Adrenal gland (tissue), 19 donors: ENCODE measurements at places on chromosomes 5 and 9. TPM values are rescaled to one million over a fixed set of nuclear protein-coding genes. Genes with fewer than 3 reads are reported as not detected.
A peak's percentile ranks its signal among the peaks of the same experiment; 100 is the strongest.

DNA sequence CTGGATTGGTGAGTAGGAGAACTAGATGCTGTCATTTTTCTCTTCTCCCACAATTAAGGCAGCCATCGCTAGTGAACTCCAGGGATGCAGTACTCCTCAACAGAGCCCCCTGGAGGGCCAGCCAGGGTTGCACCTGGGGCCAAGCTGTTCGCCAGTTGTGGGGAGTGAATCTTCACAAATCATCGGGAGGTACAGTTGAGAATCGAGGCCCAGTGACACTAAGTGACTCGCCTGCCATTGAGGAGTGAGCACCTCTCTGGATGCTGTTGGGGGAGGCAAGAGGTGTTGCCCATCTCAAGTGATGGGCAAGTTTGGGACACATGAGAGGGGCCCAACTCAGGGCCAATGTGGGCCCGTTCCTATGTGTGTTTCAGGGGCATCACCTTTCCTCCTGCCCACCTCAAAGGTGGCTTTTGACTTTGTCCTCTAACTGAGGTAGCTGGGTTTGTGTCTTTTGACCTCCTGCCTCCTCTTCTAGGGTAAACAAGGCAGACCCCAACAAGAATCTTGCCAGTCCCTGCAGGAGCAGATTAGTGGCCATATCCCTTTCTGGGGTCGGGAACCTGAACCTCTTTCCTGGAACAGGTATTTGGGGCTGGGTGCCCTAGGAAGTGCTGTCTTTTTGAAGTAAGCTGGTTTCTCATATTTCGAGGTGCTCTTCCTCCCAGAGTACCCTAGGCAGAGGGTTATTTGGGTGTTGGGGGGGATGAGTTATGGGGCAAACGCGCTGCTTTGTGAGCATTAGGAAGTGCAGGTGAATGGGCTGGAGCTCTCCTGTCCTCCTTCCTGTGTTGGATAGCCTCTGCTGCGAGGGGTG is 181.2 kb downstream of the MACROH2A1 start:
- H3K27ac ChIP-seq: no peak overlapping the region
- no peaks in the 10 kb centered on the region for H3K27me3 ChIP-seq
- H3K4me1 ChIP-seq: no peaks in the 10 kb centered on the region
- DNase-seq: no peak
- H3K36me3 ChIP-seq: no peaks in the 10 kb centered on the region
- H3K4me3 ChIP-seq: no peak overlapping the region

DNA sequence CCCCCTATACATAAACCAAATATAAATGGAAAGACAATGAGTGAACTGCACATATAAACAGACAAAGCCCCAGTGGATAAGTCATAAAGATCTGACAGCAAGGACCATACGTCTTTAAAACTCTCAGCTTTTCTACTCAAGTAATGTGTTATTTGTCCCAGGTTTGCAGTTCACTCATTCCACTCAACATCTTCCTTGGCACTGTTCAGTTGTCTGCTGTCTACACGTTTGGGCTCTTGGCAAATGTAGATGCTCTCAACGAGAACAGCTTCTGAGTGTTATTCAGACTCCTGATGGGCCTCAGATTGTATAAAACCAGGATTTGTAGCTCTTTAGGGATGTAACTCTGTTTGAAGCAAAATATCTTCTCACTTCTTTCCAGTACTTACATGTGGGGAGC is 198.2 kb upstream of the SEMA6A start:
- H3K36me3 ChIP-seq: no peaks in the 10 kb centered on the region
- DNase-seq: no peak
- H3K4me3 ChIP-seq: no peak overlapping the region
- no peaks in the 10 kb centered on the region for H3K4me1 ChIP-seq

DNA sequence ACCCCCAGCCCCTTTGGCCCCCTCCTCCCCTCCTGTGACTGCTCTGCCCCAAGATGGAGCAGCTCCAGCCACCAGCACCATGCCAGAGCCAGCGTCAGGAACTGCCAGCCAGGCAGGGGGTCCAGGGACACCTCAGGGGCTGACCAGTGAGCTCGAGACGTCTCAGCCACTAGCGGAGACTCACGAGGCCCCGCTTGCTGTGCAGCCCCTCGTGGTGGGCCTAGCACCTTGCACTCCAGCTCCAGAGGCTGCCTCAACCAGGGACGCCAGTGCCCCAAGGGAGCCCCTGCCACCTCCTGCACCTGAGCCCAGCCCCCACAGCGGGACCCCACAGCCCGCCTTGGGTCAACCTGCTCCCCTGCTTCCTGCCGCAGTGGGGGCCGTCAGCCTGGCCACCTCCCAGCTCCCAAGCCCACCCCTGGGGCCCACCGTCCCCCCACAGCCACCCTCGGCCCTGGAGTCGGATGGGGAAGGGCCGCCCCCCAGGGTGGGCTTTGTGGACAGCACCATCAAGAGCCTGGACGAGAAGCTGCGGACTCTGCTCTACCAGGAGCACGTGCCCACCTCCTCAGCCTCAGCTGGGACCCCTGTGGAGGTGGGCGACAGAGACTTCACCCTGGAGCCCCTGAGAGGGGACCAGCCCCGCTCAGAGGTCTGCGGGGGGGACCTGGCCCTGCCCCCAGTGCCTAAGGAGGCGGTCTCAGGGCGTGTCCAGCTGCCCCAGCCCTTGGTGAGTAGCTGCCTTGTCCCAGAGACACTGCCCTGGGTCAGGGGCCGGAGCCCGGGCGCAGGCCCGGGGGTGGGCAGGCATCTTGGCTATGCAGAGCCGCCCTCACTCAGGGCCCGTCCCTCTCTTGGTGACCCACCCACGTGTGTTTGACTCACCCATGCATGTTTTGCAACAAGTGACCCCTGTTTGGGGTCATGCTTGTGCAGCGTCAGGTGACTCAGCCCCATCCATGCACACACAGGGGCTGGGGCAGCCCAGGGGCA is 105.2 kb downstream of the WNK2 start:
- no peak overlapping the region for H3K4me3 ChIP-seq
- H3K27ac ChIP-seq: no peak overlapping the region
- no peaks in the 10 kb centered on the region for H3K36me3 ChIP-seq
- H3K27me3 ChIP-seq: no peaks in the 10 kb centered on the region
- DNase-seq: no peak

GRCh38 chr5:120599576-120599975 is 135.5 kb downstream of the PRR16 start:
- H3K27me3 ChIP-seq: no peaks in the 10 kb centered on the region
- no peak overlapping the region for H3K27ac ChIP-seq
- no peak for DNase-seq
- no peaks in the 10 kb centered on the region for H3K36me3 ChIP-seq

DNA sequence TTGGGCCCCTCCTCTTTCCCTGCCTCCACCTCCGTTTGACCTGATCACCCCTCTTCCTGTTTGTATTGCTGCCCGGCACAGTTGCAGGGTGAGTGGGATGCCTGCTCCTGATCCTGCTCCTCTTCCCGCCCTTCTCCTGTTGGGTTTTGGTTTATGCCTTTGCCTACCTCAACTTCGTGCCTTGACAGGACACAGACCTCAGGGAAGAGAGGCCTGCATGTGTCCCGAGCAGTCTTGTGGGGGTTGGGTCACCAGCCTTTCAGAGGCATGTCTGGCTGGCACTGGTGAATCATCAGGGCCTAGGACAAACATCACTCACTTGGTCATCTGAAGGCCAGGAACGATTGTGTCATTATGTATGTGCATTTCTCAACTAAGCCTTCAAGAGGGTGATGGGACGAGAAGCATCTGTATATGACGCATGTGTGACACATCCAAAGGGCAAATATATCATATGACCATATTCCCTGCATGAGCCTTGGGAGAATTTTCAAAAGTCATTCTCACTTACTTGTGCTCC is 56.9 kb downstream of the NPR3 start:
- no peaks in the 10 kb centered on the region for H3K27me3 ChIP-seq
- H3K4me1 ChIP-seq: peaks cover 18% of the 10 kb centered on the region
- DNase-seq: peak; percentile 97
- no peak overlapping the region for H3K4me3 ChIP-seq
- H3K27ac ChIP-seq: peak overlapping the region; percentile 82
- no peaks in the 10 kb centered on the region for H3K36me3 ChIP-seq

- peak; percentile 84 for DNase-seq
- peaks cover 11% of the 10 kb centered on the region for H3K4me1 ChIP-seq
- H3K4me3 ChIP-seq: no peak overlapping the region
Observed at GRCh38 chr5:38780945-38781344, 64.9 kb upstream of the OSMR start.

DNA sequence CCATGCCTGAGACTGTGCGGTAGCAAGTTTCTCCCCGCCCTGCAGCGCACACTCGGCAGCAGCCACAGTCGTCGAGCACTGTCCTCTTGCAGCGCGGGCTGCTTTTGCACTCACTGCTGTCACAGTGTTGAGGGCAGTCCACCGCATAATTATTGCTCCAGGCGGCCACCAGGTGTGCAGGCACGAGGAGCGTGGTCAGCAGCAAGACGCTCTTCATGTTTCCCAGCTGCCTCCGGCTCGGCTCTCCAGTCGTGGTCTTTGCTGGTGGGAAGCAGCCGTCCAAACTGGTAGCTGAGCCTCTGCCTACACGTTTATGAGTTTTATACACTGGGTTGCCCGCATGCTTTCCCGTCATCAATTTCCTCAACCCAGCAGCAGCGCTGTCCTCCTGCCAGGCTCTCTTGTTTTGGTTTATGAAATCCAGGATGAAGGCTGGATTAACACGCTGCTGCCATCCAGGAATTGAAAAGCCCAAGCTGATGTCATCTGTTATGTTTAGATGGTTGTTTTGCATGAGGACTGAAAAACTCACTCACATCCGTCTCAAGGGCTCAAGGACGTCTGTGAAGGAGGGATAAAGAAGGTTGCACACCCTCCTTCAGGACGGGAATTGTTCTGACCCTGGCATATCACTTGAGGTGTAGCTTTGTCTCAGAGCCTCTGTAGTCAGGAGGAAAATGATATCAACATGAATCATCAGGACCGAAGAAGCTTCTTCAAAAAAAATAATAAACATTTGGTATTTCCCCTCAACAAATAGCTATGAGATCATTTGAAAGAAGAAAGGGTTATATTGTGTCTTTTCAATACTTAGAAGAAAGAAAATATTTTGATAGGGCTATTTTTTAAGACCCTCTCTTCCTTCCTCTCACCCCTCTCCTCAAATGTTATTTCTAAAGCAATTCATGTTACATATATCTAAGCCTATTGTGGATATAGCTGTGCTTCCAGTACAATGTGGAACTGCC is at the start of gene ESM1:
ESM1 (minus strand) TSS at position 293 of the 968 bp plus-strand sequence; CDS start at position 217, 76 bp downstream.
- H3K27ac ChIP-seq: no peak within 1 kb of the TSS
- H3K4me1 ChIP-seq: no peaks in the 10 kb centered on the region
- no peak for DNase-seq

INSYN2B gene
- 0.84 TPM for total RNA-seq

DNA sequence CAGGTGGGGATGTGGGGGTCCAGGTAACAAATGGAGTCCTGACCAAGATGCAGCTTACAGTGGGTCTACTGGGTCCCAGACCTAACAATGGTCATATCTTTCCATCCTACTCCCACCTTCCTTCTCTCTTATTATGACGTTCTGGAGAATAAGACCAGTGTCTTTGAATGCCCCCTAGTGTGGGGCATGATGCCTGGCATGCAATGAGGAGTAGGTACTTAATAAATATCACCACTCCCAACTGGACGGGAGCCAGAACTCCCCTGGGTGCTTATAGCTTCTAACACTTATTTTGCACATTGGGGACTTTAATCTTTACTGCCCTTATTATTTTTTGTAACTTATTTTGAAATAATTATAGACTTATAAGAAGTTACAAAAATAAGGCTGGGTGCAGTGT is 98.2 kb downstream of the NDFIP1 start:
- H3K27me3 ChIP-seq: no peaks in the 10 kb centered on the region
- DNase-seq: no peak
- no peak overlapping the region for H3K4me3 ChIP-seq
- no peak overlapping the region for H3K27ac ChIP-seq
- no peaks in the 10 kb centered on the region for H3K36me3 ChIP-seq

DNA sequence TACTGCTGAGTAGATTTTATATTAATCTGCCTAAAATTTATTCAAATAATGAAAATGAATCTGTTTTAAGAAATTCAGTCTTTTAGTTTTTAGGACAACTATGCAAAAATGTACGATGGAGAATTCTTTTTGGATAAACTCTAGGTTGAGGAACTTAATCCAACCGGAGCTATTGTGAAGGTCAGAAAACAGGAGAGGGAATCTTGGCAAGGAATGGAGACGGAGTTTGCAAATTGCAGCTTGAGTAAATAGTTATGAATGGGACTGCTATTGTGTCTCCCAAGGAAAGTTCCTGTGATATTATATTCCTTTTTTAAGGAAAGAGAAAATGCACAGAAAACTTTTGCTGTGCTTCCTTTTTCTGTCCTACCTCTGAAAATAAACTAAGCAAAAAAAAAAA is 67.9 kb downstream of the IQGAP2 start:
- H3K27me3 ChIP-seq: no peaks in the 10 kb centered on the region
- H3K27ac ChIP-seq: no peak overlapping the region
- no peaks in the 10 kb centered on the region for H3K36me3 ChIP-seq
- H3K4me1 ChIP-seq: no peaks in the 10 kb centered on the region

GRK6 gene
- 29.3 TPM for total RNA-seq

RGS7BP gene
- total RNA-seq: 3.6 TPM

DNA sequence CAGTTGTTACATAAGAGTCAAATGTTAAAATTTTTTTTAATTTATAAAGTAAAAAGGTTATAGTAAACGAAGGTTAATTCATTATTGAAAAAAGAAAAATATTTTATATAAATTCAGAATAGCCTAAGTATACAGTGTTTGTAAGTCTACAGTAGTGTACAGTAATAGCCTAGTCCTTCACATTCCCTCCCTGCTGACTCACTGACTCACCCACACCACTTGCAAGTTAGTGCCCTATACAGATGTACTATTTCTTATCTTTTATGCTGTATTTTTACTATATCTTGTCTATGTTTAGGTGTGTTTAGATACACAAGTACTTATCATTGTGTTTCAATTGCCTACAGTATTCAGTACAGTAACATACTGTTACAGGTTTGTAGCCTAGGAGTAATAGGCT is 57.6 kb downstream of the MAMDC2 start:
- DNase-seq: no peak
- no peak overlapping the region for H3K4me3 ChIP-seq
- no peaks in the 10 kb centered on the region for H3K36me3 ChIP-seq
- no peaks in the 10 kb centered on the region for H3K27me3 ChIP-seq
- no peaks in the 10 kb centered on the region for H3K4me1 ChIP-seq

- H3K36me3 ChIP-seq: no peaks in the 10 kb centered on the region
- no peaks in the 10 kb centered on the region for H3K4me1 ChIP-seq
- no peak overlapping the region for H3K4me3 ChIP-seq
- H3K27me3 ChIP-seq: no peaks in the 10 kb centered on the region
- DNase-seq: no peak
Observed at GRCh38 chr5:133841831-133842750, 126.3 kb downstream of the C5orf15 start.

DNA sequence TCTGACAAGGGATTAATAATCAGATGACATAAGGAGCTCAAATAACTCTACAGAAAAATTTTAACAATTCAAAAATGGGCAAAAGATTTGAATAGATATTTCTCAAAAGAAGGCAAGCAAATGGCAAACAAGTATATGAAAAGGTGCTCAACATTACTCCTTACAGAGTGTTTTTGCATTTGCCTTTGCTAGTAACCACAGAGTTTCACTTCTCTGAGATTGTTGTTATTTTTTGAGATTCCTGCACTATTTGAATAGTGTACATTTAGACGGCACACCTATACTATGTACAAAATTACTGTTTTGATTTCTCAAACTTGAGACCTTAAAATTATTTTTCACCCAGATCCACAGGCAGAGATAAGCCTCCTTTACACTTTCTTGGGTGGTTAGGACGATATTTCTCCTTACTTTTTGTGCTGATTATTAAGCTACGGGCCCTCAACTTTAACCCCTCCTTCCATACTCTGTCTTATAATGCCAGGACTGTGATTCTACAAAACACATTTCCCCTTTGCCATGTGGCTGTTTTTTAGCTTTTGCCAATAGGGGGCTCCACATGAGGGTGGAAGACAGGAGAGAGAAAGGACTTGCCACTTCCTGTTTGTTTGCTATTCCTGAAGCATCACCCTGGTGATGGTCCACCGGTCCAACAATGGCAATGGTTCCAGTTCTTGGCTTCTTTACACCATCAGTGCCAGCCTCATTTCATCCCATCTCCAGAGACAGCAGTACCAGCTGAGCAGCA is 65.0 kb upstream of the DAP start:
- H3K36me3 ChIP-seq: no peaks in the 10 kb centered on the region
- H3K27ac ChIP-seq: no peak overlapping the region
- DNase-seq: no peak
